ENCODE measurements at places on chromosomes 2 and 18.

- no peak for DNase-seq
Measured at GRCh38 chr18:50061876-50062517, 132.9 kb downstream of the MYO5B start.

- no peak for DNase-seq
Measured at GRCh38 chr2:231613331-231613662, 20.6 kb downstream of the TEX44 start.

GRCh38 chr18:12088731-12089375 is 4.8 kb upstream of the ANKRD62 start:
- no peak for DNase-seq

GRCh38 chr2:219230059-219230540 is 494 bp downstream of the ANKZF1 start:
- peak; percentile 56 for DNase-seq

GRCh38 chr2:175126661-175127060 is 41.3 kb downstream of the ATF2 start:
- no peak for DNase-seq

GRCh38 chr2:69715964-69716363 is 26.0 kb upstream of the ANXA4 start:
- peak; percentile 75 for DNase-seq

- DNase-seq: no peak
Measured at GRCh38 chr18:40041951-40042350, 1913.1 kb upstream of the PIK3C3 start.

- no peak for DNase-seq
Measured at GRCh38 chr18:76246590-76246989, 248.5 kb downstream of the ZNF516 start.

DNA sequence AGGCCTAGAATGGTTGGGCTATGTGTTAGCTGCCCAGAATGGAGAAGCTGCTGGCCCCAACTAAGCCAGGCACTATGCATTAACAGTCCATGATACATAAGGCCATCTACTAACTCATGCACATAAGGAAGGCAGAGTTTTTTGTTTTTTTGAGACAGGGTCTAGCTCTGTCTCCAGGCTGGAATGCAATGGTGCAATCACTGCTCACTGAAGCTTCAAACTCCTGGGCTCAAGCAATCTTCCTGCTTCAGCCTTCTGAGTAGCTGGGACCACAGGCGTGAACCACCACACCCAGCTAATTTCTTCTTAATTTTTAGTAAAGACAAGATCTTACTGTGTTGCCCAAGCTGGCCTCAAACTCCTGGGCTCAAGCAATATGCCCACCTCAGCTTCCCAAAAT is 37.6 kb downstream of the GPR45 start:
- DNase-seq: no peak

- no peak for DNase-seq
Measured at GRCh38 chr18:68642003-68642402, 72.9 kb downstream of the TMX3 start.

DNA sequence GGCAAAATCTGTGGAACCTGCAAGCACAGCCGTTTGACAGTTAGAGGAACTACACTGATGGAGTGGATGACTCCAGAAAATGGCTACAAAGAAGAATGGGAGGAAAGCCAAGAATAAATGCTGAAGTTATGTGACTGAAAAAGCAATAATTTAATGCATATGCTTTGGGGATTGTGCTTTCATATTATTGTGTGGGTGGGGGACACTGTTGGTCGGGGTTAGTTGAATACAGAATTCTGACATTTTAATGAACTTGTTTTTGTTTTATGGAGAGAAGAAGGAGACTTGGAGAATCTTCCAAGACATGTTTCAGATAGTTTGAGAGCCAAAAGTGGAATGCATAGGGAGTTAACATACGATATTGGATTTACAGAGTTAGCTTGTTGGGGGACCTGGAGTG is 68.5 kb downstream of the NRP2 start:
- no peak for DNase-seq

GRCh38 chr2:222169346-222169745 is 129.5 kb downstream of the PAX3 start:
- peak; percentile 49 for DNase-seq

GRCh38 chr2:95342556-95343320 is 45.6 kb downstream of the KCNIP3 start:
- no peak for DNase-seq

DNA sequence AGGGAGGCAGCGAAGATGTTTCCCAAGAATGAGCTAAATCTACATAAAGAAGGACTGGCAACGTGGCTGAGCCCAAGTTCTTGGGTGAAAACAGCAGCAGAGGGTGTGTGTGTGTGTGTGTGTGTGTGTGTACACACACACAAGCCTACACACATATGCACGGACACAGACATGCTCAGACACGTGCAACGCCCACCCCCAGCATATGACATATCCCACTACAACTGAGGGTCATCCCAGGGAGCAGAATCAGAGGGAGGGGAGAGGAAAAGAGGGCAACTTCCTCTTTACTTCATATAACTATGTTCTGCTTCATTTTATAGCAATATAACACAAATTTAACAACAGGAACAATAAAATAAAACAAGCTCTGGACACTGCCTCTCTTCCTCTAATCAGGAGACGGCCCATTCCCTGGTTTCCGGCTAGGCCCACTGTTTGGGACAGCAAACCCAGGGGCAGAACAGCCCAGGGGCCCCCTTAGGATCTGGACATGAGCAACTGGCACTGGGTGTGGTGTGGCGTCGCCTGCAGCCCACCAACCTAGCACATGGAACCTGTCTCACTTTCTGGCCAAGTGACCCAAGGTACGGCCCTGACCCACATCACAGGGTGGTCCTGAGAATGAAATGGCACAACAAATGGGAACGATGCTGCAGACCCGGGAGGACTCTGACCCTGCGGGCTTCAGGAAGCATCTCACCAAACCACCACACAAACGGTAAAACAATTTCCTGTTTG is 25.0 kb downstream of the FAM178B start:
- no peak for DNase-seq

DNA sequence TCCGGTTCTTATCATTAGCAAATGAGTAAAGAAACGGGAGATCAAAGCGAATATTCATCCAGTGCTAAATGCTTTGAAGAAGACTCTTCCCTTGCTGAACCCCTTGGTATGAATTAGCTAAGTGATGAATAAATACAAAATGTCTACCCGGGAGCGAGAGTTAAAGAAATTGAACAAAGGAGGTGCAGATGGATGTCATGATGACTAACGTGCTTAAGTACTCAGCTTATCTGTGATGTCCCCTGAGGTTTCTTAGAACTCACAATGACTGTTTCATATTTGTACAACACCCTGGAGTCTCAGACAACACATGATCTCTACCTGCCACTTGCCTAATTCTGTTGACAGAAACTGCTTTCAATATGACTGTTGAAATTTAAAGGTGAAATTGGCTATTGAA is 148.5 kb downstream of the TMEM200C start:
- DNase-seq: no peak

GRCh38 chr18:70827632-70828031 is 538.8 kb downstream of the SOCS6 start:
- no peak for DNase-seq

GRCh38 chr18:42028247-42028832 is 73.3 kb downstream of the PIK3C3 start:
- DNase-seq: peak; percentile 44

GRCh38 chr2:201879996-201880395 is 73.7 kb downstream of the CDK15 start:
- DNase-seq: peak; percentile 33

GRCh38 chr18:74479486-74480148 is 16.5 kb upstream of the CNDP2 start:
- DNase-seq: no peak

- no peak for DNase-seq
Measured at GRCh38 chr2:48915227-48915626, 159.7 kb upstream of the LHCGR start.

- DNase-seq: no peak
Measured at GRCh38 chr2:61693744-61694143, 155.6 kb upstream of the XPO1 start.

DNA sequence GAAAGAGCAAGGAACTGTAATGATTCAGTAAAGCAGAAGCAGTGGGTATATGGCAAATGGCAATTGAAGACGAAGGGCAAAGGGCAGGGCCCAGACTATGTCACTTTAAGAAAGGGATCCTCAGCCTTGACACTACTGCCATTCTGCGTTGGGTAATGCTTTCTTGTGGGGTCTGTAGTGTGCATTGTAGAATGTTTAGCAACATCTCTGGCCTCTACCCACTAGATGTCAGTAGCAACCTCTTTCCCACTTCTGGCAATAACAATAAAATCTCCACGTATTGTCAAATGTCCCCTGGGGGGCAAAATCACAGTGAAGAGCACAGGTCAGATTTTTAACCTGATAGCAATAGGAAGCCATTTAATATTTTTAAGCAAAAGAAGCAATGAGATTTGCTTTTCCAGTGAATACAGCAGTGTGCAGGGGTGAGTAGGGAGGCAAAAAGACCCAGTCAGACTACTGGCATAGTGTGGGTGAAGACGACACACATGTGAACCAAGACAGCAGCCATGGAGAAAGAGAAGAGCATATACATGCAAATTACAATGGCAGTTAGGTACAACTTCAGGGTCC is 209.5 kb downstream of the DYM start:
- DNase-seq: peak; percentile 49

GRCh38 chr2:175854129-175854528 is 147.9 kb downstream of the LNPK start:
- DNase-seq: no peak

DNA sequence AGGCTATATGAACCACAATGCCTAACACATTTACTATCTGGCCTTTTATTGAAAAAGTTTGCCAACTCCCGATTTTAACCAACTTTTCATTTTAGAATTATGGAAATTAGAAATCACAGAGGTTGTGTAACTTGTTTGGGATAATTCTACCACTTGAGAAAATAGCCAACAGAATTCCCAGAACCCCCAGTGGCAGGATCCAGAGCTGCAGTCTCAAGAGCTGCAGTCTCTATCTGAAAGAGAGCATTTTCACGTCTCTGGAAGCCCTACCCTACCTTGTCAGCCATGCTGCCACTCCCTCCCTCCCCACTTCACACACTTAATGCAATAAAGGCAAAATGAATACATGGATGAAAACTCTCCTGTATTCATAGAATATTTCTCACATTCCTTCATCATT is 23.4 kb upstream of the TSPYL6 start:
- DNase-seq: no peak

- peak; percentile 8 for DNase-seq
Measured at GRCh38 chr2:31212659-31213600, 4.4 kb downstream of the CAPN14 start.

DNA sequence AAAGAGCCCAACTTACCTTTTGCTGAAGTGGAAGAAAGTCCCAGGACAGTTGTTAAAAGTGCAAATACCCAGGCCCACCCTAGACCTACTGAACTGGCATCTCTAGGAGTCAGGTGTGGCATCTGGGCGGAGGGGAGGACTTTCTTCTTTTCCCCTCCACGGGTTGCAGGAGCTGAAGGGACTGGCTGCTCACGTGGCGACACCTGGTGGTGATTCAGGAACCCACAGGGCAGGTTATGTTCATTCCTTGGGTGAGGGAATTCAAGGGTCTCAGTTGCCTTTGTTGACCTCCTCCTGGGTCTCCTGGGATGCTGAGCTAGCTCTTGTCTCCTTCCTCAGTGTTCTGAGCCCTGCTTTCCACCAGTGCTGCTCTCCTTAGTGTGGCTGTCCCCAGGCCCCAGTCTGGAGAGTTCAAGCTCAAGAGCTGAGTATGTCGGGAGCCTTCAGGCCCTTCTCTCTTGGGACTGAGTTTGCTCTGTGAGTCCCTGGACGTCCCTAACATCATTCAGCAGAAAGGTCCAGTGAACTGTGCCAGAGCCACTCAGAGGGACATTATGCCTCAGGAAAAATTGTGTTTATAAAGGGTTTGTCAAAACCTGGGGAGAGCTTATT is 56.9 kb downstream of the DYSF start:
- DNase-seq: peak; percentile 51

GRCh38 chr18:2978208-2978607 is 34.7 kb downstream of the LPIN2 start:
- peak; percentile 30 for DNase-seq

DNA sequence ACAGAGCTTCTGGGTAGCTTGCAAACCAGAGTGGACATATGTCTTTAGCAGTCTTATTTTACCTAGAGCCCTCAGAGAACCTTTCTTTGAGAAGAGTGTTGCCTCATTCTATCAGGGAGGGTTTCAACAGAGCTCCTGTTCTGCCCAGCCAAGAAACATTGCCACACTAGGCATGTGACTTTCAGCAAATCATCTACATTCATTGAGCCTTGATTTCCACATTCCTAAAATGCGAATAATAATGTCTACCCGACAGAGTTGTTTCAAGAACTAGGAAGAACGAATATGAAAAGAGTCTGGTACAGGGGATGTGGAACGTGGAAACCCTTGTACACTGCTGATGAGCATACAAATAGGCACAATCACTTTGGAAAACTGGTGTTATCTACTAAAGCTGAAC is 7.8 kb upstream of the PRKAG3 start:
- DNase-seq: peak; percentile 51
